ENCODE measurements at places on chromosomes 16 and 17.

DNA sequence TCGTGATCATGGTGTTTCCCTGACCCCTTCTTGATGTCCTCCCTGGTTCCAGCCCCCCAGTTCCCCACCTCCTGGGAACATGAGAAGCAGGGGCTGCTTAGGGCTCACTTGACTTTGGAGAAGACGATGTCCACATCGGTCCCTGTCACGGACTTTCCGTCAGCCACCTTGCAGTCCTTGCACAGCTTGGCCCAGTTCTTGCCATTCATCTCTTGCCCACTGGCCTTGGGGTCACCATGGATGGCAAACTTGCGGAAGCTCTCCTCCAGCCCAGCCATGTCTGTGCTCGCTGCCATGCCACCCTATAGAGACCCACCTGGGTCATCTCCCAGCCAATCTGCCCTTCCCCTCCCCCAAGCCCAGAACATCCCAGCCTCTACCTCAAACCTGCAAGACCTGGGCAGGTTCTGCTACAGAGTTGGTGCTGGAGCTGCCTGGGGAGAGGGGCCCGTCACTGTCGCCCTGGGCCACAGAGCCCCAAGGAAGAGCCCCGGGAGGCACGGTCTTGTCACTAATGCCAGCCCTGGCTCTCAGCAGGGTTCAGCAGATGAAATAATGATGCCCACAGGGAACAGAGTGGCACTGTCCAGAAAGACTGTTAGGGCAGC is 2.4 kb downstream of the TPPP3 start:
- DNase-seq: no peak

DNA sequence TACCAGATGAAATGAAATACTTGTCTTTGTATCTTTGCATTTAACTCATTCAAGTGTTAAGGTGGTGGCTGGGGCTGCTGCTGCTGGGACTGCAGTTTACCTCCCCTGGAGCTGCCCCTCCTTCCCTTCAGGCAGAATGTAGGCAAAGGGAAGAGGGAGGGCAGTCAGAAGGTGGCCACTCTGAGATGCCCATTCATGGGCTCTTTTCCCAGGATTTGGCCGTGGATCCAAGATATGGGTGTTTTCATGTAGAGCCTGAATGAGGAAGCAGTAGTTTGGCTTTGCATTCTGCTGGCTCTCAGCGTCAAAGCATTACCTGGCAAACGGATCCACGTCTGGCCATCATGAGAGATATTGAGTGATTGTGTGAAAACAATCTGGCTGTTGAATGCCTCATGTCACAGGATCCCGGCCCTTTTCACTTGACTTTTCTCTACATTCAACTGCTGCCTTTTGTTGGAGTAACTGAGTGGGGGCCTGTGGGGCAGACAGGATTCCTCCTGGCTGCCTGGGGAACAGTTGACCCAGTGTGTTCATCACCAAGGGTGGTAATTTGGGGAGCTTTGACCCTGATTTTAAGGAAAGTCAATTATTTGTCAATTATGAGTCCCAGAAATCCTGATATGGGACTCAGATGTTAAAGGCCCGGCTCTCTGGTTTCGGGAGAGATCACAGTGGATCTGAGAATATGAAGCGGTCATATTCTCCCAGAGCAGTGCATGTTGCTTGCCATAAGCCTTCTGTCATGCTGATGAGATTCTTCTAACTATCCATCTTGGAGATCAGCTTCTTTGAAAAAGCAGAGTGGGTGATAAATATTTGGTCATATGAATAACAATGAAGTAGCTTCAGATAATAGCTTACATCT is 236.8 kb downstream of the IRX3 start:
- peak; percentile 38 for DNase-seq

DNA sequence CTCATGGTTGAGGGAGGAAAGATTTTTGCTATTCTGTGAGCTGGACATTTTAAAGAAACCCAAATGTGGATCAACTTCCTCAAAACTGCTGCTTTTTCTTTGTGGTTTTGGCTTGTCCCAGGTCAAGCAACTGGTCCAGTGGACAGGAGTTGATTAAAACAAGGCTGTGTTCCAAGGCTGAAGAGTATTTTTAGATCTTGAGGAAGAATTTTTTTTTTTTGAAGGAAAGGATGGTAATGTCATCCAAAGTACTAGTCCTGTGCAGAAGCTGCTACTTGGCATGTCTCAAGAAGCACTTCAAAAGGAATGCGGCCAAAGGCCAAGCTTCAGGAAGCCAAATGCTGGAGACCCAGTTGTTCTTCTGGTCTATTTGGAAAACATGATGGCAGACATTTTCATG is 8.0 kb upstream of the MYH2 start:
- no peak for DNase-seq

- DNase-seq: no peak
Measured at GRCh38 chr17:33112763-33113162, 121.1 kb downstream of the SPACA3 start.

- no peak for DNase-seq
Measured at GRCh38 chr17:71921796-71922195, 199.0 kb upstream of the SOX9 start.

GRCh38 chr17:77926981-77927380 is 31.5 kb upstream of the TNRC6C start:
- DNase-seq: no peak

GRCh38 chr17:17840751-17841591 is 4.2 kb upstream of the SREBF1 start:
- DNase-seq: no peak

- no peak for DNase-seq
Measured at GRCh38 chr17:31136319-31136718, 41.5 kb downstream of the NF1 start.

DNA sequence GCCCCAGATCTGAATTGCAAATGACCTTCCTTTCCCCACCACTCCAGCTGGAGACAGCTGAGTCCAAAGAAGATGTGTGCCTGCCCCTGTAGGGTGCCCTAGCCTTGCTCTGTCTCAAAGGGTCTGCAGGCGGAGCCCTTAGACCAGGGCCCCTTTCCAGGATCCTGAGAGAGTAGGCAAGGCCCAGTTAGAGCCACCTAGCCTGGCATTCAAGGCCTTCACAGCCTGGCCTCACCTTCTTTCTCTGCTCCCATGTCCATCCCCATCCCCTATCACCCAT is 66.6 kb upstream of the LHX1 start:
- no peak for DNase-seq

- no peak for DNase-seq
Measured at GRCh38 chr16:89623511-89624261, 10.2 kb downstream of the DPEP1 start.

DNA sequence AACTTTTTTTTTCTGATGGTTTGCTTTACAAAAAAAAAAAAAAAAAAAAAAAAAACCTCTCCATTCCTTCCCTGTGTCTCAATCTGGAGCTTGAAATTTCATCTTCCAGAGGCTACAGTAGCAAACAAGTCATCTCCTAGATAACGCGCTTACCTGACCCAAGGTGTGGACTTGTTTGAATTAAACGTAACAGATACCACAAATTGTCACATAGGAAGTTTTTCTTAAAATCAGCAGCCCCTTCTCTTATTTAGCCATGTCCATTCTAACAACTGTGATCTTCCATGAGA is 2.0 kb downstream of the STAT5B start:
- DNase-seq: no peak

DNA sequence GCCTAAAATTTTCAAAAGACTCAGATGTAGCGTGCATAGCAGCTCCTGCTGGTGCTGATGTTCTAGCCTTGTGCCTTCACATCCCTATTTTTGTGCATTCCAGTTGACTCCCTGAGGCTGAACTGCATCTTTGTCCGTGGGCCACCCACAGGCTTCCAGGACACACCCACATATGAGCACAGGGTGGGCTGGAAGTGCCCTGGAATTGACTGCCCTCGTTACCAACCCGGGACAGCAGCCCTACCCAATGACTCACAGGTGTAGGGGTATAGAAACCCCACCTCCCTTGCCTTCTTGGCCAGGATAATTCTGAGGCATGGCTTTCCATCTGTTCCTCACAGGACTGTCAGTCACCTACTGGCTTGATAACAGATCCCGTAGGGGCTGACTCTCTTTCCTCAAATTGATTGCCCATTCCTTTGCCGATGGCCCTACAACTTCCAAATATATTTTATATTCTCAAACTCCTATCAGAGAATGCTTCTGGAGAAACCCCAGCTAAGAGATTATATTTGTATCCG is 65.9 kb upstream of the CDH13 start:
- no peak for DNase-seq

GRCh38 chr16:1108299-1109252 is 12.5 kb upstream of the C1QTNF8 start:
- DNase-seq: no peak

GRCh38 chr16:29656688-29657523 is 6.1 kb upstream of the SPN start:
- no peak for DNase-seq

- no peak for DNase-seq
Measured at GRCh38 chr17:80829166-80829813, 162.4 kb upstream of the CHMP6 start.

DNA sequence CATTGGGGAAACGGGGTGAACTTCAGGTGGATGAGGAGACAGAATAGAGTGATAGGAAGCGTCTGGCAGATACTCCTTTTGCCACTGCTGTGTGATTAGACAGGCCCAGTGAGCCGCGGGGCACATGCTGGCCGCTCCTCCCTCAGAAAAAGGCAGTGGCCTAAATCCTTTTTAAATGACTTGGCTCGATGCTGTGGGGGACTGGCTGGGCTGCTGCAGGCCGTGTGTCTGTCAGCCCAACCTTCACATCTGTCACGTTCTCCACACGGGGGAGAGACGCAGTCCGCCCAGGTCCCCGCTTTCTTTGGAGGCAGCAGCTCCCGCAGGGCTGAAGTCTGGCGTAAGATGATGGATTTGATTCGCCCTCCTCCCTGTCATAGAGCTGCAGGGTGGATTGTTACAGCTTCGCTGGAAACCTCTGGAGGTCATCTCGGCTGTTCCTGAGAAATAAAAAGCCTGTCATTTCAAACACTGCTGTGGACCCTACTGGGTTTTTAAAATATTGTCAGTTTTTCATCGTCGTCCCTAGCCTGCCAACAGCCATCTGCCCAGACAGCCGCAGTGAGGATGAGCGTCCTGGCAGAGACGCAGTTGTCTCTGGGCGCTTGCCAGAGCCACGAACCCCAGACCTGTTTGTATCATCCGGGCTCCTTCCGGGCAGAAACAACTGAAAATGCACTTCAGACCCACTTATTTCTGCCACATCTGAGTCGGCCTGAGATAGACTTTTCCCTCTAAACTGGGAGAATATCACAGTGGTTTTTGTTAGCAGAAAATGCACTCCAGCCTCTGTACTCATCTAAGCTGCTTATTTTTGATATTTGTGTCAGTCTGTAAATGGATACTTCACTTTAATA is 7.0 kb upstream of the TMEM235 start:
- no peak for DNase-seq

DNA sequence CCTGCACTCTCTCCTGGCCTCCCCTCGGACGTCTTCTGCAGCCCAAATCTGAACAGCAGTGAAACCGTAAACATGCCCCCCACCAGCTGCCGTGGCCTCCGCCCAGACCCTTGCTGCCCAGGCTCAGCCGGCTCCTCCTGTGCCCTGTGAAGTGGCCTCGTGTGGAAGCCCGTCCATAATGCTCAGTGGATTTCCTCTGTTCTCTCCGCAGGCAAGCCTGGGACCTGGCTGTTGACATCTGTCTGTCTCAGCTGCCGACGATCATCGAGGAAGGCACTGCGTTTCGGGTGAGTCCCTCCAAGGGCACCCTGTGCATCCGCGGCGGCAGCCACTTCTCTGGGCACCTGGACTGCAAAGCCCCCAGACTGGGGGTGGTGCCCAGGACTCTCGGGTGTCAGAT is 153.9 kb upstream of the CHMP6 start:
- DNase-seq: no peak

DNA sequence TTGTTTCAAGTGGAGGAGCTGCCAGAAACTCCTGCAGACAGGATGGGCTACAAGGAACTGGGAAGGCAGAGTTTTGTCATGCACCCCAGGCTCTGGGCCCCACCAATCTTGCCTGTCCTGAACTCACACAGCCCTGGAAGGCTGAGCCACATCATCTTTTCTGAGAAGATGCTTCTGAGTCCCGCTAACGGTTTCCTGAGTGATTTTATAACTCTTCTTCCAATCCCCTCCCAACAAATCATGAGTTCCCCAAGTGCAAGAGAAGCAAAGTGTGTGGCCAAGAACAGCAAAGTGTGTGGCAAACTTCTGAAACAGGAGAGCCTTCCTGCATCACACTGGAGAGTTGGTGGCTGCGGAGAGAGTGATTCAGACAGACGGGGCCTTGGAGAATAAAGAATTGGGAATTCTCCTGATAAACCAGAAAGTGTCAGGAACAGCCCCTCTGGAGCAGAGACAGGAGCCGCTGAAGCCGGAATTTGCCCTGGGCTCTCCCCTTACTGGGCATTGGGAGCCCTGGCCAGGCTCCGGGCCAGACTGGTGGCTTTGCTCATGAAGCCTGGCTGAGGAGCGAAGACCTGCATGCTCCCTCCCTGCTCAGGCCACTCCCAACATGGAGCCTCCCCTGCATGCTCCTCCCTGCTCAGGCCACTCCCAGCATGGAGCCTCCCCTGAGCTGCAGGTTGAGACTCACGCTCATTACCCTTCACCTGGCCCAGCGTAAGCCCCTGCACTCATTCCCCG is 47.2 kb downstream of the PITPNM3 start:
- no peak for DNase-seq

- DNase-seq: no peak
Measured at GRCh38 chr16:54462151-54462651, 175.6 kb upstream of the IRX3 start.

DNA sequence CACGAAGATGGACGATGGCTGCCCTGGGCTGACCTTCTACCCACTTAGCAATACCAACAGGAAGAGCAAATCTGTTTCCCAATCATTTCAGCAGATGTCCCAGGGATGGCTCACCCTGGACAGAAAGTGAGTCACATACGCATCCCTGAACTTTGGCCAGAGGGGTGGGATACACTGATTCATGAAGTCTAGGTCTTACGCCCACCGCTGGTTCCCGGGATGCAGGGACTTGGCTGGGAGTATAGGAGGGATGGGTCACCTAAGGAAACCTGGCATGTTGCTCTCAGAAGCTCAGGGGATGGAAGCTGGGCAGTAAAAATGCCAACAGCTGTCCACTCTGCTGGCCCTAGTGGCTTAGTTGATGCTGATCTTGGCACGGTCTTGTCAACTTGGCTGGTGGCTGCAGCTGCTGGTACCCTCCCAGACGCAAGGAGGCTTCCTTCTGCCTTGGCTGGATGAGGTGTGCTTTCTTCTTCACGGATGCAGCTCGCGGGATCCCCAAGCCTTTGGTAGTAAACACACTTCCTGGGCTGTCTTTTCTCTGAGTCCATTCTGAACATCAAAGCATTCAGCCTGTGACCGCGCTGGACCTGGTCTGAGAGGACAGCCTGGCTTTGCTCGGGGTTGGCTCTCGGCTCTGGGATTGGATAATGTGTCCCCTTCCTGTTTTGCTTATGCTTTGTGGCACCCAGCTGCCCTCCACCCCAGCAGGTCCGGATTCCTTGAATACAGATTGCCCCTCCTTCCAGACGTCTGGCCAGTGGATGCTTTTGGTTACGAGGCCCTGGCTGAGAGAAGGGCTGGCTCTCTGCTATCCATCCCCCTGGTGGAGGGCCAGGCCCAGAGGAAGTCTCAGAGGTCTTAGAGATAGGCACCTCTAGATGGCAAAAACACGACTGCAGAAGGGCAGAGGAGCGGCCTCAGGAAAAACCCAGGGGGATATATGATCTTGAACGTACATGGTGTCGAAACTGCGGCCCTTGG is 71.5 kb downstream of the RAP1GAP2 start:
- DNase-seq: no peak

- DNase-seq: no peak
Measured at GRCh38 chr17:43316522-43317142, 82.2 kb upstream of the ARL4D start.

Measured in iPS DF 19.7 (cell line).